NCI-H1436 treated with DMSO at 0.1 percent for 48 hours (cell line): ENCODE measurements at places on chromosomes 2 and 18.

DNA sequence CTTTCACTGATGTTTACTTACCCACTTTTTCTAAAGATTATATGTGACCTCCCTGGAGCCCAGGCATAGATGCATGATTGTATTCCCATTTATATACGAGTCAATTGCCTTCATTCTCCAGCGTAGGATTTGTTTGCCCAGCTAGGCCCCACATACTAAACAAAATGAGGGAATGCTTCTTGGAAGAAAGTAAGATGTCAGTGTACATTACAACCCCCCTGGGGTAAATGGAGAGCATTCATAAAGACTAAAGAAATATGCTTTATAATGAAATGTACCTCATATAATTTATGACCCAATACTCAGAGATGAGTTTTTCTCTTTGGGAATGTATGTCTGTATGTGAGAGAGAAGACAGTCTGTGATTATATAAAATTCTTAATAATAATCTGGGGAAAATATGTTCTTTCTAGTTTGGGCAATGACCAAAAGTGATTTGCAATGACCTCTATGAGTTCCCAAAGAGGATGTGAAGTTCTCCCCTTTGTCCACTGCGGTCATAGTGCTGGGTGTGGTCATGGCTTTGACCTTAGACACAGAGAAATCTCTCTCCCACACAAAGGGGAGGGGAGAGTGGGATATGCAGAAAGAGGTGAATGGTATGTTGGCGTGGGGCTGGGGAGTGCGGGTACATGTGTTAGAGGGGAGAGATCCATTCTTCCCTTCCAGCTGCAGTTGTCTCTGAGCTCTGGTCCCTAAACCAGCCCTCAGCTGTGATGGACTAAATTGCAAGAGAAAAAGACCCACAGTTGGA lies 175.6 kb downstream of the EN1 start:
- no peak for DNase-seq

- no peak for DNase-seq
Measured at GRCh38 chr2:181046833-181047232, 66.4 kb downstream of the UBE2E3 start.

DNA sequence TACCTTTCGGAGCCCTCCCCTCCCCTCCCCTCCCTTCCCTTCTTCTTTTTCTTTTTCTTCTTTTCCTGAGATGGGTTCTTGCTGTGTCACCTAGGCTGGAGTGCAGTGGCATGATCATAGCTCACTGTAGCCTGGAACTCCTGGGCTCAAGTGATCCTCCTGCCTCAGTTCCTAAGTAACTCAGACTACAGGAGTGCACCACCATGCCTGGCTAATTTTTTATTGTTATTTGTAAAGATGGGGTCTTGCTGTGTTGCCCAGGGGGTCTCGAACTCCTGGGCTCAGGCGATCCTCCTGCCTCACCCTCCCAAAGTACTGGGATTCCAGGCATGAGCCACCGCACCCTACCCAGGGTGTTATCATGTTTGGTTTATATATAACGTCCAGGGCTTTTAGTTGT lies 66.7 kb downstream of the ASB1 start:
- DNase-seq, result no peak

GRCh38 chr2:31987454-31988220 lies 23.2 kb downstream of the MEMO1 start:
- no peak for DNase-seq

DNA sequence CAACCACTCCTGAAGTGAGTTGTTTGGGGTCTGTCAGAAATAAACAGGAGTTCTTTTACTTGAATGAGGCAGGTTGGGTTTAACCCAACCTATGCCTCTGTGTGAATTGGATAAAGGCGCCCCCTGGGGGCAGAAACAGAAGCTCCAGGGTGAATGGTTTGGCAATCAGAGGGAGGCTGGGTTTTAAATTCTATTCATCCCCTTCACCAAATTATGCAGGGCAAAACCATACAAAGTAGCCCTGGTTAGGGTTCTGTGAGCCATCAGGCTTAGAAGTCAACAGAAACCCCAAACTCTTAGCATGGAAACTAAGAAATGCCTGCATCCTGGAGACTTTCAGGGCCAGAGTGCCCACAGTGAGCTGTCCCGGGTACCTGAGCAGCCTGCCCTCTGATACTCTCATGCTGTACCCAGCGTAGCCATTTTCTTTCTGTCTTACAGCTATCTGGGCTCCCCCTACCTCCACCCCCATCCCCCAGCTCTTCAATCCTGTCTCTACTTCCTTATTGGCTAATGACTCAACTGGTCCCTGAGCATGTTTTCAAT lies 241.5 kb downstream of the ICOS start:
- no peak for DNase-seq
